ENCODE measurements at places on chromosomes 2 and 18.

- DNase-seq: no peak
Measured at GRCh38 chr2:46366668-46367052, 69.5 kb downstream of the EPAS1 start.

DNA sequence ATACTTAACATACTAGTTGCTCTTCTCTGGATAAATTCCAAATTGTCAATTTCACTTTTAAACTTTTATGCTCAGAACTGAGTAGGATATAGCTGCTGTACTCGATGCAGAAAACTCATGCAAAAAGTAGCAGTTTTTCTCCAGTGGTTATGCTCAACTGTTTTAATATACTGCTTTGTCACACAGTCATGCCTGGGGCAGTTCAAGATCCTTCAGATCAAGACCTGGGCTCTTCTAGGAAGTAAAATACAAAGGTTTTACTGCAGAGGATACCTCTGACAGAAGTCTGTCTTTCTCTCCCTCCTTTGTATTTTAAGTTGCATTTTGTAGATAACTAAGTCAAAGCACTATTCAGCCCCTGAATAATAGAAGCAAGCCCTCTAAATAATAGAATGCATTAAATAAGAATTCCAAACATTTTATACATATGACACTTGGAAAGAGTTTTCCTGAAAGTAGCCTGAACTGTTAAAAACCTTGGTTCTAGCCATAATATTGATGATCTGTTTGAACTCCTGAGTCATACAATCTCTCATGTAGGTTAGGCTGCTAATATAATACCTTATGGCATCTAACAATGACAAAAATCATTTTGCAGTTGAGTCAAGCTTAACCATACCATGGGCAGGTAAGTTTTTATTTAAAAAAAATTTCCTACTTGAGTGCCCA lies 183.3 kb upstream of the TRIB2 start:
- no peak for DNase-seq

- no peak for DNase-seq
Measured at GRCh38 chr2:197307236-197307932, 3.2 kb downstream of the ANKRD44 start.

DNA sequence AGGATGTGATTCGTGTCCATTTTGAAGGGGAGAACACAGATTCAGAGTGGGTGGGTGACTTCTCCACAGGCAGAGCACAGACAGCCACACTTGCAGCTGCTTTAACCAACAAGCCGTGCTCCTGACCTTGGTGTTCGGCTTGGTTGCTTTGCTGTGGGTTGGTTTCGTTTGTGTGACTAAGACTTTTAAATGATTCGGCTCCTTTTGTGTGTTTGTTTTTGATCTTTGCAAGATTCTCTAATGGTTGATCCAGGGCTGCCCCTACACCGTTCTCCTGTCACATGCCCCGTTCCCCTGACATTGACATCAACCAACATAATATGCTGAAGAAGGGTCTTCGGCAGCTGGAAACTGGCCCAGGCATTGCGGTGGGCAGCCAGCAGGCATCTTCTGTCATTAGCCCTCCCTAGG lies 95.9 kb upstream of the MBOAT2 start:
- DNase-seq: no peak

DNA sequence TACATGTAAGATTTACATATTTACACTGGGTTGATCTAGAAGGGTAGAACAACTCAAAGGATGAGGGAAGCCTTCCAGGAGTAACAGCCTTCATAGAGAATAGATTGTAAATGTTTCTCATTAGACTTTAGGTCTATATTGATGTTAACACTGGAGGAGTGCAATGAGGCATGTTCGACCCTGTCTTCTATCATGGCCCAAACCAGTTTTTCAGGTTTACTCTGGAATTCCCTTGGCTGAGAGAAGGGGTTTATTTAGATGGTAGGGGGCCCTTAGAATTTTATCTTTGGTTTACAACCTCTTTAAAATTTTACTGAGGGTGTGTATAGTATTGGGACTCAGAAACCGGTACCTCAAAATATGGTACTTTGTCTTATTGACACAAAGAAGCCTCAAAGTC lies 634.9 kb upstream of the PIK3C3 start:
- no peak for DNase-seq

- no peak for DNase-seq
Measured at GRCh38 chr2:210337159-210337558, 22.2 kb upstream of the MYL1 start.

DNA sequence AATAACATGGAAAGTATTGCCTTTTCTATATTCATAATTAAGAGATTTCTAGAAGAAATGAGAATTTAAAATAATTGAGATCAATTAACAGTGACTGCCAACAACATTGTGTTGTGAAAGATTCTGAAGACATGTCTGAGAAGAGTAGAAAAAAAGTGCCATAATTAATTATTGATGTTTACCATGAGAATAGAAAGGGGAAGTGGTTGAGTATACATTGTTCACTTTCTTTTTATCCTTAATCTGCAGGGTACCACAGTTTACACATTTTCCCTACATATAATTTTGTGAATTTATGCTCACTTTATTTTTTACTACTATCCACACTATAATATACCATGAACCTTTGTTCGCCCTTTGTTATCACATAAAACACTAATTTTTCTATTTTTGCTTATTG lies 47.1 kb upstream of the UBE2E3 start:
- no peak for DNase-seq

DNA sequence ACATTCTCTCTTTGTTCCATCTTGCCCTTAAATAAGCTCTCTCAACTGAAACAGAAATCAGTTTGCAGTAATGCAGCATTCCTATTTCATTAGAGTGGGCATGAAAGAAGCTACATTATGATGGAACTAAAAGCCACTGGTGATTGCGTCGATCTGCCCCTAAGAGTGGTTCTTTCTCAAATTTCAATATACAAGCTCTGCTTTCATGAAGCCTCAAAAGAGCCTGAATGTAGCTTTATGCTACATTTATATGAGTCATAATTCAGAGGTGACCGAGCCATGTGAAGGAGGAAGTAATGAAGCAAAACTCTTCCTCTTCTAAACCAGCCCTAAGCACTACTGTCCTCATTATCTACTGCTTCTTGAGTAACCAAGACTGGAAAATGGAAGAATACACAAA lies 64.8 kb upstream of the CYTIP start:
- DNase-seq: no peak
